Pancreas (tissue), 10 donors: ENCODE measurements at places on chromosomes 16 and 17.

DNA sequence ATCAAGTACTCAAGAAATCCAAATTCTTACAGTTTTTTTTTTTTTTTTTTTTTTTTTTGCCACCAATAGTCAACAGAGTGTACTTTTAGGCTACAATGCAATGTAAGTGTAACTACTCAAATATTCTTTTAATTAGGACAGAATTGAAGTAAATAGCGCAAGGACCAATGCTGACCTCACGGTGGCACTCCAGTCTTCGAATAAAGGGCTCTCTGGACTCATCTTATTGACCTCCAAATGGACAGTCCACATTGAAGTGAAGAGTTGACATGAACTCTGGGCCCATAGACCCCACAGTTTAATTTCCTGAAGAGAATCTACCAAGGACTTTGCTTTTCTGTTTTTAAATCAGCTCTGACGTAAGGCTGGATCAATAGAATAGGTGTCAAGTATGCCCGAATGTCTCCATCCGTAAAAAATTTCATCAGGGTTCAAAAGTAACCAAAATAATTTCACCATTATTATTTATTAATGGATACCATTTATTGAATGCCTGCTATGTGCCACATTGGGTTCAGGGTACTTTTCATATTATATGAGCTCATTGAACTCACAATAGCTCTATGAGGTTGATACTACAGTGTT is 7.3 kb upstream of the DDX52 start:
- no peak overlapping the region for H3K27ac ChIP-seq
- H3K36me3 ChIP-seq, result no peaks in the 10 kb centered on the region
- DNase-seq, result no peak

DNA sequence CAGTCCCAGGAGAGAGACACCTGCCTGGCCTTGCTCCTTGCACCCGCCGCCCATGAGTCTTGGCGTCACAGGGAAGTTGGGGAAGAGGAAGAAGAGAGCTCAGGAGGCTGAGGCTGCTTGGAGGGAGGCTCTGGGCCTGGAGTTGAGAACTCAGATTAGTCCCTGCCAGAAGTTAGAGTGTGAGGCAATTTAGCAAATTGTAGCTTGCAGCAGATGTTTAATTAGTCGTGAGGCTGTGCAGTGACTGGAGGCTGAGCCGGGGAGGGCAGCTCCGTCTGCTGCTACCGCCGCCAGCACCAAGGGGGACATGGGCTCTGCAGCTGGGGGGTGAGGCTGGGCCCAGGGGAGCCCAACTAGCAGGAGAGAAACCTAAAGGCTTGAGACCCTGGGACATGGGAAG is 738.3 kb upstream of the EEF2KMT start:
- H3K36me3 ChIP-seq, result no peaks in the 10 kb centered on the region
- no peak overlapping the region for H3K27ac ChIP-seq
- no peak for DNase-seq
- H3K4me1 ChIP-seq, result no peaks in the 10 kb centered on the region
- H3K27me3 ChIP-seq, result no peaks in the 10 kb centered on the region

GRCh38 chr17:4949321-4950074 is 1.2 kb upstream of the PFN1 start:
- peak; percentile 86 for DNase-seq
- peaks cover 7% of the 10 kb centered on the region for H3K36me3 ChIP-seq
- peak overlapping the region; percentile 100 for H3K4me3 ChIP-seq
- peak overlapping the region; percentile 88 for H3K27ac ChIP-seq

DNA sequence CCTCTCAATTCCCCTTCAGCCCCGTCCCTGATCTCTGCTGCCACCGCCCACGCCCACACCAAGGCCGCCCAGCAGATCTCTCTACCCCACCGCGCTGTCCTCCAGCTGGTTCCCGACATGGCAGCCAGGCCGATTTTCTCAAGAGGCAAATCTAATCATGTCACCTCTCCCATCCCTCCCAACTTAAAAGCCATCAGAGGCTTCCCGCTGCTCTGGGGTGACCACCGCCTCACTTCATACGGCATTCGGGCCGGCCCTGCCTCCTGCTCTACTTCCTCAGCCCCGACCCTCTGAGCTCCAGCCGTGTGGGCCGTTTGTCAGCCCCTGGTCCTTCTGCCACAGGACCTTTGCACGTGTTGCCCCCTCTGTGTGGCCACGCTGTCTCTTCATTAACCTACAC is 63.2 kb downstream of the RPH3AL start:
- no peak overlapping the region for H3K27ac ChIP-seq
- no peak for DNase-seq
- H3K4me3 ChIP-seq, result no peak overlapping the region
- no peaks in the 10 kb centered on the region for H3K27me3 ChIP-seq
- no peaks in the 10 kb centered on the region for H3K4me1 ChIP-seq

- no peaks in the 10 kb centered on the region for H3K27me3 ChIP-seq
- peaks cover 20% of the 10 kb centered on the region for H3K4me1 ChIP-seq
- no peak overlapping the region for H3K27ac ChIP-seq
These were observed 39.0 kb downstream of the GRB2 start for GRCh38 chr17:75366432-75366831.

GRCh38 chr17:73335591-73336407 is 24.0 kb upstream of the CDC42EP4 start:
- no peaks in the 10 kb centered on the region for H3K27me3 ChIP-seq
- no peak overlapping the region for H3K4me3 ChIP-seq
- H3K4me1 ChIP-seq, result no peaks in the 10 kb centered on the region
- no peaks in the 10 kb centered on the region for H3K36me3 ChIP-seq

GRCh38 chr16:68772030-68772681 is 35.1 kb downstream of the CDH1 start:
- H3K4me1 ChIP-seq, result peaks cover 21% of the 10 kb centered on the region
- no peak overlapping the region for H3K4me3 ChIP-seq
- H3K27ac ChIP-seq, result no peak overlapping the region
- no peak for DNase-seq
